Thymus (tissue), 14 donors: ENCODE measurements at places on chromosomes 13 and 19.

DNA sequence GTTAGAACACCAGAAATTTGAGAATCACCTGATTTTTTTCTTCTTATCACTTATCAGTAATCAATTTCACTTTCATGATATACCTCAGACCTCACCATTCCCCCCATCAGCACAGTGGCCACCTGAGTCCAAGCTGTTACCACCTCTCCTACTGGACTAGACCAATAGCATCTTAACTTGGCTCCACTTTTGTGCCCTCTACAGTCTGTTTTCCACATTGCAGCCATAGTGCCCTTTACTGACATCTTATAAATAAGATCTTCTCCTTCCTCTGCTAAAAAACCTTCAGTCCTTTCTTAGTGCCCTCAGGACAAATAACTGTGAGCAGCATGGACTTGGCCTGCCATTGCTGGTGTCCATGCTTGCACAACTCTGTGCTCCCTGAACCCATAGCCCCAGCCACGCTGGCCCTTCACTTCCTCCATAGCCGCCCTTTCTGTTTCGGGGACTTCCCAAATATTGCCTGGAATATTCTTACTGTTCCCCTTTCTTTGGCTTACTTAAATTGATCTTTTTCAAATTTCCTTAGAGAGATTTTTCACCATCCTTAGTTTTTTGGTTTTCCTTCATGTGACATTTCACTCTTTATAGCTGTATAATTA lies 380.8 kb downstream of the LMO7 start:
- DNase-seq: no peak

GRCh38 chr13:73859841-73860240 lies 274.4 kb downstream of the KLF12 start:
- DNase-seq: no peak

DNA sequence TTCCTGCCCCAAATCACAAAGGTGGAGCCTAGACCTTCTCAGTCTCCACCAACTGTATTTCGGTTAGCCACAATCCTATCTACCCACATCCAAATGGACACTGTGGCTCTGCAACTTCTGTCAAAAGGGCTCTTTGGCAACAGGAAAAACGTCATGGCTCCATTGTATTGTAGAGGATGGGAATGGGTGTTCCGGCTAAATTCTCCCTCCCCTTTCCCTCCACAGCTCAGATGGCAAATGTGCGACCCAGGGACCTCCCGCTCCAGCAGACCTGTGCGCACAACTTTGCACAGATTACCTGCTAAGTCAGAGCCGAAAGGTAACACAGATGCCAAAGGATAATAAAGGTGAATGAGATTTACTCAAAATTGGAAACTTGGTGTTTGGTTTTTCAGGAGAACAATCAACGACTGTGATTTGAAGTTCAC lies 968 bp upstream of the KL start:
- no peak for DNase-seq

DNA sequence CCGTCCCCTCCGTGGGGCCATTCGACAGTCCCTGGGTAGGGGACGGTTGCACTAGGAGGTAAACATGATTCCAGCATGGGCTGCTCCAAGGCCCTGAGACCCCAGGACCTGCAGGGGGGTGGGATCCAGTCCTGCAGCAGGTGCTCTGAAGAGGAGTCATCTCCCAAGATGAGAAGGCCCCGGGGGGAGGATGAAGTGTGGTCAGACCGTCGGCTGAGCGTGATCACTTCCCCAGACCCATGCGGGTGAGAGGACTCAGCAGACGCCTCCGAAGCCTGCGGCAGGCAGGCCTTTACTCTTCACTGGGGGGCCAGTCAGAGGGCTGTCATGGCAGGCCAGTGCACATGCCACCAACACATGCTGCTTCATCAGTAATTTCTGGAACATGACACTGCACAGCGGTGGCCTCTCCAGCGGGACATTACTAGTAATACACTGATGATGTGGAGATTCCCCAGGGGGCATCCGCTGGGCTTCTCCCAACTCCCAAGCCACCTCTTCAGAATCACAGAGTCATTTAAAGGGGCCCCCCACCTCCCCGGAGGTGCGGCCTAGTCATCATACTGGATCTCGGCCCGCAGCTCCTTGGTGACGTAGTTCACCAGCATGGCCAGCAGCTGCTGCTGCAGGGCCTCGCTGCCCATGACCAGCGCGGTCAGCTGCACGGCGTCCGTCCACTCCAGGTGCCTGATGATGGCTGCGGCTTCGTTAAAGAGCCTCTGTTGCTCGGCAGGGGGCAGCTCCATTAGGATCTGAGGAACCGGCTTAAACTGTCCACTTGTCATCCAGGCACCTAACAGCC lies 12.7 kb downstream of the C19orf12 start:
- no peak for DNase-seq

DNA sequence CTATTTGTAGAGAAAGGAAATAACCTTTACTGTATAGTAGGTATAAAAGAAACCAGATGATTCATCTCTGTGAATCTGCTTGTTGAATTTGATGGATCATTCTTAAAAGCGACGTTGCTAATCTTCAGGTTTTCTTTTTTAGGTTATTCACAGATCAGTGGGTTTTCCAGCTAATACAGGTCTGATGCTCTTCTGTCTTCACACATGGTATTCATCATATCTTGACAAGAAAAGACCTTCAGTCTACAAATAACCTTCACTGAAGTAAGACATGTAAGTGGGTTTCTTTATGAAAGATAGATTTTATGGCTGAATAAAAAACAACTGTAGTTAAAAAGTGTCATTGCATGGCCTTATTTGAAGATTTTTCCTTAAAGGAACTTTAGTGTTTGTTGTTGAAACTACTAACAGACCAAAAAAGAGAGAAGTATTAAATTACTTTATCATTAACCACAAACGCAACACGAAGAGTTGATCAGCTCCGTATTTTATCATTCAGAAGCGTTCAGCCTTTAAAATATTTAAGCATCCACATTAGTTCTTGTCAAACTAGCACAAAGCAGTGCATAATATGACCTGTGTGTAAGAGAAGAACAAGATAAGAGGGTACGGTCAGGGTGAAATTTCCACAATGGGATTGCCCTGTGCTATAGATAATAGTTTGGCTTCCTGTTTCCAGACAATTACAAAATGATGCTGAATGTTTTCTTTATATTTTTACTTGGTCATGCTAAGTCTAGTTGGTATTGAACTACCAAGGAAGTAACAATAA lies 299.5 kb downstream of the MZT1 start:
- DNase-seq: no peak

GRCh38 chr19:53132141-53132991 lies at the start of gene ZNF415:
TSS of gene ZNF415 (minus strand) at chr19:53132910. CDS start at chr19:53122676, 10,234 bp downstream.
- peak; percentile 81 for DNase-seq

GRCh38 chr13:40640845-40641458 lies 25.5 kb downstream of the FOXO1 start:
- no peak for DNase-seq
